ENCODE measurements at places on chromosomes 4 and X.

- DNase-seq, result no peak
Measured at GRCh38 chr4:19936476-19936875, 315.2 kb upstream of the SLIT2 start.

DNA sequence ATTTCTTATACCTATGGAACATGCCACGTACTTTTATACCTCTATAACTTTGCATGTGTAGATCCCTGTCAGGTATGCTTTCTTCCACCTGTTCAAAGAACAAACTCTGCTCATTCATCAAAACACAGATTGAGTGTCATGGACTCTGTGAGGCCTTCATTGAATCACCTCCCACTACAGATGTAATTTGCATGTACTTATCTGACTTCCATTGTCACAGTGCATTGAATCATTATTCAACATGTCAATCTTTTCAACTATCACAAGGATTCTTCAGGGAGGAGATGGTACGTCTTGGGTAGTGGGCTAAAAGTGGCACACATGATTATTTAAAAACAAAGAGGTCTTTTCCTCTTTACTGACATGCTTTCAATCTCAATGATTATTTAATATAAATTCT is 24.1 kb downstream of the SPOCK3 start:
- DNase-seq, result no peak

- no peak for DNase-seq
Measured at GRCh38 chr4:182971702-182972101, 54.5 kb upstream of the DCTD start.

GRCh38 chr4:25879587-25879986 is 16.8 kb upstream of the SEL1L3 start:
- DNase-seq, result no peak

DNA sequence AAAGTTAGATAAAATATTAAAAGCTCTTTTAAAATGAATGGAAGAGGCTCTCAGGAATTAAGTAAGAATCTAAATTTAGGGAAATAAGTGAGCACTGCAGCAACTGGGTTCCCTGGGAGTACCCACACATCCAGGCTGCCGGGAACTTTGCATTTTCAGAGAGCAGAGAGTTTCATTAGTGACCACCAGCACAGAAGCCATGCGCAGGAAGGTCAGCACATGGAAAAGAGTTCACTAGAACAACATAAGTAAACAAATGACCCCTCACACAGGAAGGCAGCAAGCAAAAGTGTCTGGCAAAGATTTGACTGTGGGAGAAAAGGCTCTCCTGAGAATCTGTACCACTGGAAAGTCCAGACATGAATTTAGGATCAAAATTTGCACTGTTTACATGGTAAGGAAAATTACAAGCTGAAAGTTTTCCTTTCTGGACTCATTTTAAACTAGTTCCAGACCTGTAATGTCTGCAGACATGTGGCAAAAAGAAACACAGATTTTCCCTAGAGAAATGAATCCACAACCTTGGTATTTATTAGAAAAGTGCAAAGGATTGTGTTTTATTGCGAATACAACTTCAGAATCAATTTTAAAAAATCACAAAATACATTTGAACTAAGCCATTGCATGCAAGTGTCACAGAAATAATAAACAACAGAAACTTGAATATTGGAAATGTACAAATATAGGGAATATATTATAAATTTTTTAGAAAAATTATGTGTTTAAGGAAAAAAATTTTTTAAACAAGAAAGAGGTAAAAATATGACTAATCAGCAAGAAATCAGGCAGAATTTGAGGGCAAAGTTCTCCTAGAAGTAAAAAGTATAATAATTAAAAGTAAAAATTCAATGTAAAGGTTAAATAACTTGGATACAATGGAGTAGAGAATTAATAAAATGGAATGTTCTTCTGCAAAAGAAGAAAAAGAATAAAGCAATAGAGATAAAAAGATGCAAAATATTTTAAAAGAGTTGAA is 18.4 kb upstream of the MYOZ2 start:
- DNase-seq, result no peak

- no peak for DNase-seq
Measured at GRCh38 chrX:148785256-148785655, 284.8 kb downstream of the AFF2 start.

- DNase-seq, result no peak
Measured at GRCh38 chrX:103002576-103002975, 61.4 kb downstream of the BEX1 start.

Data from activated T-cell treated with anti-CD3 and anti-CD28 coated beads for 48 hours (primary cell).